ENCODE measurements at places on chromosomes 7 and 10.

GRCh38 chr7:112089551-112089950, 116.6 kb downstream of the DOCK4 start:
- DNase-seq: no peak

GRCh38 chr7:77782383-77782782, 15.9 kb downstream of the TMEM60 start:
- DNase-seq: no peak

- DNase-seq: peak; percentile 94
Measured at GRCh38 chr7:37408291-37409228, 40.1 kb downstream of the ELMO1 start.

GRCh38 chr7:133815611-133816210, 311.4 kb upstream of the LRGUK start:
- no peak for DNase-seq

- no peak for DNase-seq
Measured at GRCh38 chr10:47418321-47418720, 34.2 kb upstream of the ZNF488 start.

DNA sequence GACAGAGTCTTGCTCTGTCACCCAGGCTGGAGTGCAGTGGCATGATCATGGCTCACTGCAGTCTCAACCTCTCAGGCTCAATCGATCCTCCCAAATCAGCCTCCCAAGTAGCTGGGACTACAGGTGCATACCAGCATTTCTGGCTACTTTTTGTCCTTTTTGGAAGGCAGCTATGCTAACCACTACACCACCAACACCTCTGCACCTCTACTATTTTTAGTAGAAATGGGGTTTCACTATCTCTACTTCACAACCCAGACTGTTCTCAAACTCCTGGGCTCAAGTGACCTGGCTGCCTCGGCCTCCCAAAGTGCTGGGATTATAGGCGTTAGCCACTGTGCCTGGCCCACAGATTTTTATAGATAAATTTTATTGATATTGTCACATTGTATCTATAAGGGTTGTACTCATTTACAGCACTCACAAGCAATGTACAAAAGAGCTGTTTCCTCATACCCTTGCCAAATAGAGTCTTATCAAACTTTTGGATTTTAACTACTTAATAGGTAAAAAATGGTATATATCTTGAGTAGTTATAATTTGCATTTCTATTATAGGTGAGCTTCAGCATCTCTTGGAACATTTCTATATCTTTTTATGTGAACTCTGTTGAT, 23.7 kb downstream of the PRR15 start:
- DNase-seq: no peak

GRCh38 chr7:114765331-114766040, 156.4 kb upstream of the MDFIC start:
- DNase-seq: no peak

Measured in common myeloid progenitor, CD34-positive (primary cell).